Activated T-cell treated with anti-CD3 and anti-CD28 coated beads, Interleukin-2, amount 50 U/mL, for 1 hour (primary cell): ENCODE measurements at places on chromosomes 16 and 17.

GRCh38 chr17:31524926-31525800 is 133.7 kb downstream of the RAB11FIP4 start:
- peak; percentile 90 for DNase-seq

- no peak for DNase-seq
Measured at GRCh38 chr16:86444261-86444660, 66.1 kb upstream of the FOXF1 start.

DNA sequence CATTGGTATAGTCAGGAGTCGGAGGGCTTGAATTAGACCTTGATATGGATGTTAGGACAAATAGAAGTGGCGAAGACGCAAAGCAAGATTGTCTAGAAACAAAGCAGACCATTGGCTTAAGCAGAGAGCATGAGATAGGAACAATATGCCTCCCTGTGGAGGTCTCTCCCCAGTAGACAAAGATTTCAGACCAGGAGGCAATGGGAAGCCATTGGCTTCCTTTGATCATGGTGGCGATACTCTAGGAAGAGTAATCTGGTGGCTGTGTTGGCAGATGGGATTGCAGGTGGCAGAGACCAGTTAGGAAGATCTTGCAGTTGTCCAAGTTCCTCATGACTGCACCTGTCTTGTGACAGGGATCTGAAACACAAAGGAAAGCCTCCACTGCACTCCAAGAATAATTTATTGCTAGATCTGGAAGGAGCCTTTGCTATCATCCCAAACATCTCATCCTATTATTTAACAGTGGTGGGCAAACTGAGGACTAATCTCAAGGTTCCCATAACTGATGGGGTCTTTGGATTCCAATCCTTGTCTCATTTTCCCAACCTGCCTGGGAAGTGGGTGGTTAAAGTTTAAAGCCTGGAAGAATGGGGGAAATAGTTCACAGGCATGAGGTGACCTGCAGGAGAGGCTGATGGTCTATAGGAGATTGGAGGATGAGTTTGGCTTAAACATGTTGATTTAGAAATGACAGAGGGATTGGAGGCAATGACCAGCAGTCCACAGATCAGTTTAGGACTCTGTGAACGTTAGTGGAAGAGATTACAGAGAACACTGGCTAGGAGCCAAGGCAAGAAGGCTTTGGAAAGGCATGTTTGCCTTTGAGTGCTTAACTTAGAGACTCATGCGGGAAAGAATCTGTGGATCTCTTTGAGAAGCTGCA is 37.0 kb downstream of the HLF start:
- no peak for DNase-seq

DNA sequence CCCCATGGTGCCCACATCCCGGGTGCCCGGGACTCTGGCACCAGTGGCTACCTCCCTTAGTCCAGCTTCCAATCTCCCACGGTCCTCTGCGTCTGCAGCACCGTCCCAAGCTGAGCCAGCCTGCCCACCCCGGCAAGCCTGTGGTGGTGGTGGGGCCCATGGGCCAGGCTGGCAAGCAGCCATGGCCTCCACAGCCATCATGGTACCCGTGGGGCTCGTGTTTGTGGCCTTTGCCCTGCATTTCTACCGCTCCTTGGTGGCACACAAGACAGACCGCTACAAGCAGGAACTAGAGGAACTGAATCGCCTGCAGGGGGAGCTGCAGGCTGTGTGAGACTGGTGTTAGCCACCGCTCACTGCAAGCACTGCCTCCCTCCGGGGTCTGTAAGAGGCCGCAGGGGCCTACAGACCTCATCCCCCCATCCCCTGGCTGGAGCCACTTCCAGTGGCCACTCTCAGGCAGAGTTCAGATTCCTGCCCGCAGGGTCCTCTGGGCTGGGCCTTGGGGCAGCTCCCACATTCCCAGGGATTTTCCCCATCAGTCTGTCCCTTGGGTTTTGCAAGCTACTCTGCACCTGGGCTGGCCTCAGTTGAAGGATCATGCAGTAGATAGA is 3.9 kb upstream of the SETD1A start:
- peak; percentile 63 for DNase-seq

- DNase-seq, result no peak
Measured at GRCh38 chr16:17850581-17851250, 380.0 kb upstream of the XYLT1 start.

GRCh38 chr17:7014995-7015958 is 2.9 kb downstream of the RNASEK start:
- DNase-seq, result peak; percentile 78

DNA sequence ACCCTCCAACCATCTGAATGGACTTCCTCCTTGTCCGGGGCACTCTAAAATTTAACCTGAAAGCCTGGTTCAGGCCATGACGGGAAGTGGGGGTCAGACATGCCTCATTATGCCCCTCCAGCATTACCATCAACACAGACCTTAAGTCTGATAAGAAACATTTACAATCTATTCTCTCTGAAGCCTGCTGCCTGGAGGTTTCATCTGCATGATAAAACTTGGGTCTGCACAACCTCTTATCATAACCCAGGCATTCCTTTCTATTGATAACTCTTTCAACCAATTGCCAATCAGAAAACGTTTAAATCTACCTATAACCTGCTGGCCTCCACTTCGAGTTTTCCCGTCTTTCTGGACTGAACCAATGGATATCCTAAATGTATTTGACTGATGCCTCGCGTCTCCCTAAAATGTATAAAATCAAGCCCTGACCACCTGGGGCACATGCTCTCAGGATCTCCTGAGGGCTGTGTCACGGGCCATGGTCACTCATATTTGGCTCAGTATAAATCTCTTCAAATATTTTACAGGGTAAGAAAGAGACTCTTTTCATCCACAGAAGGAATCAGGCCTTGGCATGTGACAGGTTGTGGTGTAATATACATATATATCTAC is 45.6 kb downstream of the LYRM1 start:
- DNase-seq, result no peak

DNA sequence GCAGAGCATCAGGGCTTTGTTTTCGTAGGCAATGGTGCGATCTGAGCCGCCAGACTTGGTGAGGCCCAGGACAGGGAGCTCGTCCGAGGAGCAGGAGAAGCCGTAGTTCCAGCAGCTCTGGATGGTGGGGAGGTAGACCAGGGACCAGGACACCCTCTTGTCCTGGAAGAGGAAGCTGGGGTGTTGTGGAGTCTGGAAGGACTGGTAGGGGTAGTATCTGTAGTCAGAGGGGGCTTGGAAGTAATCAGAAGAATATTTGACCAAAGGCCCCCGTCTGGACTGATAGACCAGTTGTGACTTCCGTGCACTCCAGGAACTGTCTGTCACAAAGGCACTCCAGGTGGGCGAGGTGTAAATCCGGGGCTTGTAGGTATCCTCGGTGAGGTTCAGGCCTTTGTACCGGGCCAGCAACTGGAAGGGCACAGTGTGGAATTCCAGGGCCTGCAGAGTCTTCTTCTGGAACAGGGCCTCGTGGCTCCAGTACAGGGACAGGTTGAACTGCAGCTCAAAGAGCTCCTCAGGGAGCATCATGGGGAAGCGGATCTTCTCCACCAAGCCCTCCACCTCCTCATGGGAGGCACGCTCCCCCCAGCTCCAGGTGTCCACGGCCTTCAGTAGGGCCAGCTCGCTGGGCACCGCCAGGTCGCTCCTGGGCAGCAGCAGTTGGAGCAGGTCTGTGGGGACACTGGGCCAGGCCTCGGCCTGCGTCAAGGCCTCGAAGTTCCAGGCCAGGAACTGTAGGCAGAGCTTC is 7.8 kb downstream of the LGALS3BP start:
- no peak for DNase-seq

- peak; percentile 44 for DNase-seq
Measured at GRCh38 chr16:68369697-68370580, 59.1 kb downstream of the PRMT7 start.

DNA sequence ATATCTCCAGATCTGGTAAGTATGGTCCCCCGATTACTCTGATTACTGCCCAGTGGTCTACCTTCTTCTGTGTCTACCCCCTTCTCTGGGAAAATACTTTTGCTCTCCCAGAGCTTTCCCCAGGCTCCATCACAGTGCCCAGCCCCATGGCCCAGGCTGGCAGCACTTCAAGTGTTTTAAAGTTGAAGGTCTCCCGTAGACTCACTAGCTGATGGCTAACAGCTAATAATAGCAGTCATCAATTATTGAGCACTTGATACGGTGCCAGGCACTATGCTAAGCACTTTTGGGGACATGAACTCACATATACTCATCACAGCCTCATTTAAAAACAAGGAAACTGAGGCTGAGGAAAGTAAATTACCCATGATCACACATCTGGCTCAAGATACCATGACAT is 33.4 kb downstream of the DCUN1D3 start:
- no peak for DNase-seq

GRCh38 chr16:58518083-58518979 is 3.0 kb downstream of the SETD6 start:
- DNase-seq, result no peak

- no peak for DNase-seq
Measured at GRCh38 chr17:43070872-43071271, 45.8 kb downstream of the RND2 start.

DNA sequence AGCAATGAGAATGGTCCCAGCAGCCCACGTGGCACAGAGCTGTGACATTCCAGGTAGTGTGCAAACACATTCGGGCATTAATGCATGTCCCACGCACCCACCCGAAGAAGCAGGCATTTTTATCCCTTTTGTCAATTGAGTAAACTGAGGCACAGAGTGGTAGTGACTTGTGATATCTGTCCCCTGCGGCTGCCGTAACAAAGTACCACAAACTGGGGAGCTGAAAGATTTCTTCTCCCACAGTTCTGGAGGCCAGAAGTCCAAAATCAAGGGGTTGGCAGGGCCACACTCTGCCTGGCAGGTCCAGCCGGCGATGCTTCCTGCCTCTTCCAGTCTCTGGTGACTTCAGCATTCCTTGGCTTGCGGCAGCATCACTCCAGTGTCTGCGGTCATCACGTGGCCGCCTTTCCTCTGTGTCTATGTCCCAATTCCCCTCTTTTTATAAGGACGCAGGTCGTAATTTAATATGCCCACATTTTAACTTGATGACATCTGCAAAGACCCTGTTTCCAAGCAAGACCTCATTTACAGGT is 221.9 kb upstream of the GSE1 start:
- peak; percentile 4 for DNase-seq

- DNase-seq, result peak; percentile 36
Measured at GRCh38 chr17:78324391-78325075, 35.3 kb downstream of the SOCS3 start.

DNA sequence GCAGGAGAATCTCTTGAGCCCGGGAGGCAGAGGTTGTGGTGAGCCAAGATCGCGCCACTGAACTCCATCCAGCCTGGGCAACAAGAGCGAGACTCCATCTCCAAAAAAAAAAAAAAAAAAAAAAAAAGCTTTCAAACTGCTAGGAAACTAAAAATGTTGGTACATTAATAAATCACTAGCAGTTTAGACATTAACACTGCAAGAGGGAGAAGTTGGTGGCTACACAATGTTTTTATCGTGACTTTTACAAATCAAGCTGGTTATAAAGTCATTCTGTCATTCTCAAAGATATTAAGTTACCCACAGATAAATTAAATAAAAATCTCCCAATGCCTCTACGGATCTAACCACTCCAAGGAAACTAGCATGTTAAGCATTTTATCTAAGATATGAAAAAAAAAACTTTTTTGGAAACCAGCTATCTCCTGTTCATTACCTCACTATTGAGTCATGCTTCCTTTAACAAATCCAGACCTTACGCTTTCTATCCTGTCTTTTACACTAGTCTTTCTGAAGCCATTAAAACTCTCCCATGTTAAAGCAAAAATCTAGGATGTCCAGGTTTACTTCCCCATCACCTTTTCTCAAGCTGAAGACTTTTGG is 85.9 kb upstream of the SMURF2 start:
- no peak for DNase-seq

DNA sequence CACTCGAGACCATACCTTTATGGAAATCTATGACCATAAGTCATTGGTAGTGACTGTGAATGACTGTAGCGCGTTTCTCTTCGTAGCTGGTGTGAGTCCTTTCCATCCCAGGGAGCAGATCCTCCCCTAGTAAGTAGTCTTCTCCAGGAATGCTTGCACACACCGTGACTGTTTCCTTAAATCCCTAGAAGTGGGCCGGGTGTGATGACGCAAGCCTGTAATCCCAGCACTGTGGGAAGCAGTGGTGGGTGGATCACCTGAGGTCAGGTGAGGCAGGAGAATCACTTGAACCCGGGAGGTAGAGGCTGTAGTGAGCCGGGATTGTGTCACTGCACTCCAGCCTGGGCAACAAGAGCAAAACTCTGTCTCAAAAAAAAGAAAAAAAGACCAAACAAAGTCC is 70.6 kb downstream of the CRISPLD2 start:
- DNase-seq, result no peak

DNA sequence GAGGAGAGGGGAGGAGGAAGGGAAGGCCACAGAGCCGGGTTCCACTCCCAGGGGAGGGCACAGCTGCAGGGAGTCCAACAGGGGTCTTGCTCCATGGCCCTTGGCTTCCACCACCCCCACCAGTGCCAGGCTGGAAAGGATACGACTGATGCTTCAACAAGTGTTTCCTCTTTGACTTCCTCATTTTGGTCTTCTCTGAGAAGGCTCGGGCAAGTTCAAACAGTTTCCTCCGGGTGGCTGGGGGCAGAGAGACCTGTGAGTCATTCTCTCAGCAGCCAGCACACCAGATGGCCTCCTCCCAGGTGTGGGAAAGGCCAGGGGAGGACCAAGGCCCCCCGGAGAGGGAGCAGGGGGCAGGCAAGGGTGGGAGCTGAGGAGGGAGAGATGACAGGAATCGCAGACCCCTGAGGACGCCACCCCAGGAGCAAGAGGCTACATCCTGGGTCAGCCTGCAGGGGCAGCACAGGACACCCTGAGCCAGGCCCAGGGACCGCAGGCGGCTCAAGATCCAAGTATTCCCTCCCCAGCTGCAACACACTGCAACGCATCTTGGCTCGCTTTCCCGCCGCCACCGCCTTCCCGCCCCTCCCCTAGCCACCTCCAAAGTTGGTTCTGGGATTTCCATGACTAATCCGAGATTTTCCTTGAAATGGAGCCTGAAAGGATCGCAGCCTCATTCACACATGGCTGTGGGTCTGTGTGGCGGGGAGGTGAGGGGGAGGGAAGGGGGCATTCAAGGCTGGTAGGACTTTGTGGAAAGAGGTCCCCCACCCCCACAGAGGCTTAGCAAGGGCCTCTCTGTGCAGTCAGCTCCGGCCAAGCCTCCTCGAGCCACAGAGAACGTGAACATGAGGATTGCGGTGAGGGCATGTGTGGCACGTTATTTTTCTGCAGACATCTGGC is 18.4 kb upstream of the MRPS23 start:
- no peak for DNase-seq

GRCh38 chr17:83160443-83161297 is 81.3 kb downstream of the METRNL start:
- no peak for DNase-seq

- peak; percentile 29 for DNase-seq
Measured at GRCh38 chr16:11250091-11250785, 5.8 kb downstream of the SOCS1 start.

DNA sequence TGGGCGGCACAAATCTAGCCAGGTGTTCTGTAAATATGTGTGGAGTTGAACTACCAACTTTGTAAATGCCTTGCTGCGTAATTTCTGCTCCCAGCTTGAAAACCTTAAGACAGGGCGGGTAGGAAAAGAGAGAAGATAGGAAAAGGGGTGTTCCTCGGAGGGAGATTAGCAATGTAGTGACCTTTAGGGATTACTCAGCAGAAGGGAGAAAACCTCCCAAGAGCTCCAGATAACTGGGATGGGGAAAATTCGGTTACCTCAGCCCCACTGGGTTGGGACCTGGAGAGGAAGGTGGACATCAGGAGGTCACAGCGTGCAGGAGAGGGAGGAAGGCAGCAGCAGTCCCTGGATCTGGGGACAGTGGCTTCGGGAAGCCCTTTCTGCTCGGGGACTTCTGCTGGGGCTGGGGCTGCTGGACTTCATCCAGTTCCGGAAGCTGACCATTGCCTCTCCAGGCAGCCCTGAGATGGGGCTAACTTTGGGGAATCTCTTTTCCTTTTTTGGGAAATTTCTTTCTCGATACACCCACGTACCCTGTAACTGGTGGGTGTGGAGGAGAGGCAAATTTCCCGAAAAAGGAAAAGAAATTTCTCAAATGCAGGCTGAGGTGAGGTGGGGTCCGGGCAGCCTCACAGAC is 39.2 kb downstream of the MPRIP start:
- DNase-seq, result no peak
